EH (cell line): ENCODE measurements at places on chromosomes 16 and 17.
A peak's percentile ranks its signal among the peaks of the same experiment; 100 is the strongest.

- DNase-seq: no peak
These were observed 56.1 kb downstream of the PCTP start for GRCh38 chr17:55806745-55807495.

DNA sequence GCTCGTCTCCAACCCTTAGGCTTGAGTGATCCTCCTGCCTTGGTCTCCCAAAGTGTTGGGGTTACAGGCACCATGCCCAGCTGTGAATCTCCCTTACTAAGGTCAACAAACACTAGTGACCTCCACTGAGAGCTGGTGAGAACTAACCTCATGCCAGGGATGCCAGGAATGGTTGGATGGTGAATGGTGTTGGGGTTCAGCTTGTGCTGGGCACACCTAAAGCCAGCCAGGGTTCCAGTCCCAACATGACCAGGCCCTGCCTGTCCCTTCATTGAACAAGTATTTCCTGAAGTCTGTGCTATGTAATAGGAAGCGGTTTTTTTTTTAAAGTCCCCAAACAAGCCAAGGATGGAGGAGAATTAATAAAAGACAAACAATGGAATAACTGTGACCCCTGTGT lies 56.0 kb upstream of the TOB1 start:
- peak; percentile 78 for DNase-seq

DNA sequence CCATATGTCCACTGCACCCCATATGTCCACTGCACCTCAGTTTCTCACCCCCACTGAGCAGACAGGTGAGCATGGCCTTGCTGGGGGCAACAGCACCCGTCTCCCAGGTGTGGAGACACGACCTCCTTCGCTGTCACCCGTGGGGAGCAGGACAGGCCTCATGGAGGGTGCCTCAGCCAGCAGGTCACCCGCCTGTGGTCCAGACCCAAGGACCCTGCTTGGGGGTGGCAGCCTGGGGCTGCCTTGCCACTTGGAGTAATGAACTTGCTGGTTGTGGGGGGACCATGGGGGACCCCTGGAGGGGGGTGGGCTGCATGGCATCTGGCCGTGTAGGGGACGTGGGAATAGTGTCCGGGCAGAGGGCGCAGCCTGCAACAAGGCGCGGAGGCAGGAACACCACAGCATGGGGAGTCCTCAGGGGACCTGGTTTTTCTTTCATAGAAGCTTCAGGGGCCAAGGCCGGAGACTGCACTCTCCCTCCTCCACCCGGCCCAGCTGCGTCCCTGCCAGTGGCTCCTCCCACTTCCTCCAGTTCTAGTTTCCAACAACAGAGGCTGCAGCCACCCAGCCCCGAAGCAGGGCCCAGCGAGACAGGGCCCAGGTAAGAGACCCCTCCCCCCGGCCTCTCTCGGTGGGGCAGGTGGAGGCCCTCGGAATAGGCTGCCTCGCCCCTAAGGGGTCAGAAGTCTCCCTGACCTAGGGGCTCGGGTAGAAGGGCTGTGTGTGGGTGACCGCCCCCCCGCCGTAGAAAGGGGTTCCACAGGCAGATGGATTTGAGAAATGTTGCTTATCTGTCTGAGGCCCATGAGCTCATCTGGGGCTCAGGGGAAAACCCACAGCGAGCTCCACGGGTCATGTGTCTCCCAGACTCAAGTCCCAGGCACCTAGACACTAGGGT lies at the start of gene NHLRC4:
Gene NHLRC4, plus strand, starts transcription at position 531 of the 898 bp plus-strand sequence. CDS start 1,043 bp downstream, outside the sequence.
- DNase-seq: peak; percentile 61

- DNase-seq: no peak
These were observed 16.7 kb upstream of the FOXJ1 start for GRCh38 chr17:76157759-76158158.

- no peak for DNase-seq
These were observed 65.7 kb downstream of the CCDC182 start for GRCh38 chr17:57679356-57679755.

GRCh38 chr16:88886420-88886844 lies 20.0 kb upstream of the PABPN1L start:
- no peak for DNase-seq

- no peak for DNase-seq
These were observed 41.6 kb downstream of the OR3A1 start for GRCh38 chr17:3256575-3256974.

DNA sequence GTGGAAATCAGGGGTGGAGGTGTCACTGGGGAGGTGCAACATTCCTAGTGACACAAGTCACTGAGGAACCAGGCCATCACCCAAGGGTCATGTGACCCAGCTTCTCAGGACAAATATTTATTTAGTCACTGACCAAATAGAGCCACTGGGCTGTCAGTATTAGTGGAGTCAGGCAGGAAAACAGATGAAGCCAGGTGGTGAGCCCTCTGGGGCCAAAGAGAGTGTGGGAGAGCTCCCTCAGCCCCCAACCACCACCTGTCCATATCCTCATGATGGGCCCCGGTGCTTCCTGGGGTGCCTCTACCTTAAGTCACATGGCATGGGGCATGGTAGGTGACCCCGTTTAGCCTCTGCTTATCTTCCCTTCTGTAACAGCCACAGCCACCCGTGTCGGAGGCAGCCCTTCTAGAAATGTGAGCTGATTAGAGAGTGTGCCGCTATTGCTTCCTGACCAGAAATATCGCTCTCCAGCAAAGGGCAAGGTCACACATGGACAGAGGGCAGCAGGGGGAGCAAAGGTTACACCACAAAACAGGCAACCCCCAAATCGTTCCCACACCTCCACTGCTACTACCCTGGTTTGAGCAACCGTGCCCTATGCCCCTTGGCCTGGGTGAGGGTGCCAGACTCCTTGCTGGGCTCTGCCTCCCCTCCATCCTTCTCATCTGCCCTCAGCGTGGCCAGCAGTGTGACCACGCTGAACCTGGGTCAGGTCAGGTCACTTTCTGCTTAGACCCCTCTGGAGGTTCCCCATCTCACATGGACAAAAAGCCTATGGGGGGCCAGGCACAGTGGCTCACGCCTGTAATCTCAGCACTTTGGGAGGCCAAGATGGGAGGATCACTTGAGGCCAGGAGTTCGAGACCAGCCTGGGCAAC lies 8.6 kb upstream of the AKTIP start:
- DNase-seq: no peak

- DNase-seq: peak; percentile 72
These were observed 204.8 kb upstream of the COX10 start for GRCh38 chr17:13864521-13864920.

GRCh38 chr17:74998783-74999182 lies 11.4 kb downstream of the CDR2L start:
- no peak for DNase-seq

DNA sequence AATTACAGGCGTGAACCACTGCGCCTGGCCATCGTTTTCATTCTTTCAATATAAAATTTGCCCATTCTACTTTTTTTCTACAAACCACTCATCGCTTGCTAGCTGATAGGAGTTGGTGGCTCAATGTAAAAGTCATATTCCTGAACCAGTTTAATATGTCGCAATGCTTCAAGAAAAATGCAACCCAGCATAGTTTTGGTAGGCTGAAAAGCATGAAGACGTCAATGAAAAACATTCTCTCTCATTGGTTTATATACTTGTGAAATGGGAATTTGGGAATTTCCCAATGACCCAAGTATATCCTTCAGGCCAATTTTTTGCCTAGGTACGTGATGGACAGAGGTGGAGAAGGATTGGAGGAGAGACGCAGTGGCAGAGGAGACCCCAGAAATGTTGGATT lies 26.9 kb downstream of the USP43 start:
- DNase-seq: peak; percentile 30

DNA sequence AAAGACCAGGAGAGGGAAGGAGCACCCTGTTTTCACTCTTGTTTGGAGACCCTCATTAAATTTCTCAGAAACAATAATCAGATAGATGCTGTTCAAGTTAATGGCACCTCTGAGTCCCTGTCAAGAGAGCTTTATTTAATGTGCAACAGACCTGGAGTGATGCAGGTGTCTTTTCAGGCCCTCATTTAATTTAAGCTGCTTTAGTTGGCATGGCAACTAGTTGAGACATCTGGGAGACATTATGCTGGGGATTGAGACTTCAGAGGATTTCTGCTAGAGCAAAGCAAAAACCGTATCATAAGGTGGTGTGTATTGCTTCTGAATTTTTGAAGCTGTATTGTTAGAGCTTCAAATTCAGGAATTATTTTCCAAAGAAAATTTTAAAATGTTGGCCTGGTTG lies 108.5 kb downstream of the NLK start:
- DNase-seq: no peak
